NCI-H2081 (cell line): ENCODE measurements at places on chromosomes 1 and 21.
A peak's percentile ranks its signal among the peaks of the same experiment; 100 is the strongest.

DNA sequence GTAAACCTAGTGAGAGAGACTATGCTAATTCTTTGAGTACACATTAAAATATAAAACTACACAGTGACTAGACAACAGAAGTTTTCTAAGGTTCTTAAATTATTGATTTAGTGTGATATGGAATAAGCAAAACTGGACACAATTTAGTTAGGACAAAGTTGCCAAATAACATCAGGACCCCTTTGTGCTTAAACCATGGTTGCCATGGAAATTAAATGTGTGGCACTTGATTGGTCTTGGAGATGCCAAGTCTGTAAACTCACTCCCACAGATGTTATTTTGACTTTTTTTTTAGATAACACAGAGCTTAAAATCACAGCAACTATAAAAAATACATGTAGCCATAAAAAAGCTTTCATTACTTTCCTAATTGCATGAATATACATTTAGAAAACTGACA, 234.6 kb downstream of the BRINP3 start:
- no peak for DNase-seq

- DNase-seq: no peak
Measured at GRCh38 chr1:187725216-187725615, 896.5 kb downstream of the PLA2G4A start.

GRCh38 chr1:117616356-117616755, 10.5 kb downstream of the TENT5C start:
- DNase-seq: no peak

- DNase-seq: no peak
Measured at GRCh38 chr1:28199328-28200233, 23.1 kb upstream of the PTAFR start.

DNA sequence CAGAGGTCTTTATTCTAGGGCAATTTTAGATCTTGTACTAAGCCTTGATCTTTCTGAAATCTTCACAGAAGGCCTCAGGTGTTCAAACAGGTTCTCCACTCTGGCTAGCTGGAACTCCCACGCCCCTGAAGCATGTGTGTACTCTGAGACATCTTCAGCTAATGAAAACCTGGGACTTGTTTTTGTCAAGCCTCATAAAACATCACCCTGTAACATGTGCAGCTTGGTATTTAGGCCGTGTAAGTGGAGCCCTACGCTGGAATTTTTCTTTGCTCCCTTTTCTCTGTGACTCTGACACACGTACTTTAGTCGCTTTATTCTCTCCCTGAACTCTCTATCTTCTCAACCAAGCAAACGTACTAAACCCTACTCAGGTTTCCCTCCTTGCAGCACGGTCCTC, 701.9 kb upstream of the ZP4 start:
- DNase-seq: no peak

DNA sequence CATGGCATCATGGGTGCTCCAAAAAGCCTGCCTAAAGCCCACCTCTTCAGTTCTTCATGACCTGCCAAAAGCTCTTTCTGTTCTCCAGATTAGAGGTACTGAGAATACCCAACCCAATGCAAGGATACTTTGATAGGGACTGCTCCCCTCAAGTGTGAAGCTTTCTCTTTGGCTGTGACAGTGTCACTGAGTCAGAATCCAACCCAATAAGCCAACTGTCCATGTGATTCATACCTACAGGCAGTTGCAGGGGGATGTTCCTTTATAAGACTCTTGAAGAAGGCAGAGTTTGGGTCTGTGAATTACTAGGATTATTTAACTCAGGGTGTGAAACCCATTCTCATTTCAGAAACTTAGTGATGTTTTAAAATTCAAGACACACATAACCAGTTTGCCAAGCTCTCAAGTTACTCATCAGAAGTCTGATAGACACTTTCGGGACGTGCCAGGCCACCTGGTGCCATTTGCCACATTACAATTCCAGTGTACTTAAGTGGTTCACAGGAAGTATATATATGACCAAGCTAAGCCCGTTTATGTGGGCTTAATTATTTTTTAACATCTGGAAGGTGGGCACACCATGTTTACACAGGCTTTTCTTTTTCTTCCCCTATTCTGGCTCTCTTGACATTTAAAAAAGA, 265.8 kb downstream of the NFIA start:
- no peak for DNase-seq

- peak; percentile 69 for DNase-seq
Measured at GRCh38 chr1:159881622-159882526, 18.1 kb downstream of the CFAP45 start.

GRCh38 chr1:183081402-183082120, 58.3 kb downstream of the LAMC1 start:
- no peak for DNase-seq

DNA sequence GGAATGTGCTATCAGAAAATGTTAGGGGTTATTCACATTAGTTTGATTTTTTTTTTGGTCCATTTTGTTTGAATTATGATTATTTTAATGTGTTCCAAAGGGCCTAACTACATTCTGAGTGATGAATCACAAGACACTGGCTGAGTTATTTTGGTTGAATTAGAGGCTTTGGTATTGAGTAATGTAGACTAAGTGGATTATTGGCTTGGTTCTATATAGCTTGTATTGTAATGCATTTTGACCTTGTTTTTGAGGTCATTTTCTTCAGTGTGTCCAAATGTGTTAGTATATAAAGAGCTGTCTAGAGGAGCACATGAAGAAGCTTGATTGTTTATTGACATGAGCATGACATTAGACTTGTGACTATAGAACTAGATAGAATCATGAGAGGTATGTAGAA, 3.4 kb downstream of the ZNF326 start:
- no peak for DNase-seq

DNA sequence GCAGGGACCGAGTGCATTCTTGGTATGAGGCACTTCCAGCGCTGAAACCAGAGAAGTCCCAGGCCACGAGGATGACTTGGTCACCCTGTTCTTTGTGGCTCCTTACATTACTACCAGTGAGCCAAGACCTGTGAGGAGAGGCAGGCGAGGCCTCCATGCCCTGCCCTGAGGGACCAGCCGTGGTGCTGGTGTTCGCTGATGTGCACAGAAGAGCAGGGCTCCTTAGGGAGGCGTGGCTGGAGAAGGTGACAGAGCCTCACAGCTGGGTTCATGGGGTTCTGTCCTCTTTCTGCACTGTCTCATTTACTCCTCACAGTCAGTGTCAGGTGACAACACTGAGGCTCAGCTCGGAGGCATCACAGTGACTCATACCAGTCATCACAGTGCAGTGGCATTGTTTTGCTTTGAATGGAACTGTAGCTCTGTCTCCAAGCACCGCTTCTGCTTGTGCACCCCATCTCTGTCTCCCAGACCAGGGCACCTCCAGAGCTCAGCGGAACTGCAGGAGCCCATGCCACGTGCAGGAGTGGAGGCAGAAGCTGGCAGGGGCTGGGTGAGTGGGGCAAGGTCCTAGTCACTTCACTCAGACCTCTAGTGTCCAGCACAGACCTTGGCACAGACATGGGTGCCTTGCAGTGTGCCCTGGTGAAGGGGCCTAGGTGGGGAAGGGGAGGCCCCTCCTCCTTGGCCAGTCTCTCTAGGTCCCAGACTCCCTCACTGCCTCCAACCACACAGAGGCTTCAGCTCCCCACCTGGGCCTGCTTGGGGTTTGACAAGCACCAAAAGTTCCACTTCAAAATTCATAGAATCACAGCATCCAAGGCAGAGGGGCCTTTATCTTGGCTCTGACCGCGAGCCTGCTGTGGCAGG, 310.9 kb downstream of the MATN1 start:
- no peak for DNase-seq
